ENCODE measurements at places on chromosomes 5 and 9.

DNA sequence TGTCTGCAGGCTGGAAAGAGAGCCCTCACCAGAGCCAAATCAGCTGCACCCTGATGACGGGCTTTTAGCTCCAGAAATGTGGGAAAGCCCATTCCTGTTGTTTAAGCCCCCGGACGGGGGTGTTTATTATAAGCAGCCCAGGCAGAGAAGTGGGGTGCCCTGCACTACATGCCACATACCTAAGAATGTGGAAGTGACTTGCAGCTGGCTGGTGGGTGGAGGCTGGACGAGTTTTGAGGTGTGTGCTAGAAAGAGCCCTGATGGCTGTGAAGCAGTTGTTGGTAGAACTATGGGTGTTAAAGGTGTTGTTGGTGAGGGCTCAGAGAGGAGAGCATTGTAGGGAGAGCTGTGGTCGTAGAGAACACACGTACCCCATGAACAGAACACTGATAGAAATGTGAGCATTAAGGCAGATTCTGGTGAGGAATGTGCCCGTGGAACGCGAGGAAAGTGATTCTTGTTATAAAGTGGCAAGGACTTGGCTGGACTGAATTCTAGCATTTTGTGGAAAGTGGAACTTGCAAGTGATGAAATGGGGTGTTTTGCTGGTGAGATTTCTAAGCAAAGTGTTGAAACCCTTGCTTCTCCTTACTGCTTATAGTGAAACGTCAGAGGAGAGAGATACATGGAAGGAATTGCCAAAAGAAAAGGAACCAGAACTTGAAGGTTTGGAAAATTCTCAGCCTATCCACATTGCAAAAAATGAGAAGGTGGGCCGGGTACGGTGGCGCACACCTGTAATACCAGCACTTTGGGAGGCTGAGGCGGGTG lies 38.9 kb downstream of the AHRR start:
- DNase-seq, result no peak

DNA sequence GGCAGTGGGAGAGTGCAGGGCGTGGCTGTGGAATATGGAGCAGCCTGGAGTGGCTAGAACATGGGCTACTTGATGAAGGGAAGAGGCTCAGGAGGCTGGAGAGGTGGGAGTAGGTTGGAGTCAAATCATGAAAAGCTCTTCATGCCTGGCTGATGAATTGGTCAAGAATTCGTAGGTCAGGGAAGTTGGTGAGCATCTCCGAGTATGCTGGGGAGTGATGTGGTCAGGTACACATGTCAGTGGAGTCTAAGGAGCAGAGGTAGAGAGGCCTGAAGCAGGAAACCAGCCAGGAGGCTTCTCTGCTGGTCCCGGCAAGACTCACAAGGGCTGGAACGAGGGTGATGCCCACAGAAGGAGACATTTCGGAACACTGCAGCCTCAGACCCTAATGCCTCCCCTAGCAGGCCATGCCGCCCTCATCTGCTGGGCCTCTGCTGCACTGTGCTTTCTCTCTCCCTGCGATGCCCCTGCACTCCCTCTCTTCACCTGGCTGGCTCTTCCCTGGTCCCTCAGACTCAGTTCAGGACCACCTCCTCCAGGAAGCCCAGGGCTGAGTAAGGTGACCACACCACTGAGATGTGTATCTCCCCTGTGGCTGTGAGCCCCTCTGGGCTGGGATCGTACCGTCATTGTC lies 33.6 kb downstream of the TMOD1 start:
- no peak for DNase-seq

DNA sequence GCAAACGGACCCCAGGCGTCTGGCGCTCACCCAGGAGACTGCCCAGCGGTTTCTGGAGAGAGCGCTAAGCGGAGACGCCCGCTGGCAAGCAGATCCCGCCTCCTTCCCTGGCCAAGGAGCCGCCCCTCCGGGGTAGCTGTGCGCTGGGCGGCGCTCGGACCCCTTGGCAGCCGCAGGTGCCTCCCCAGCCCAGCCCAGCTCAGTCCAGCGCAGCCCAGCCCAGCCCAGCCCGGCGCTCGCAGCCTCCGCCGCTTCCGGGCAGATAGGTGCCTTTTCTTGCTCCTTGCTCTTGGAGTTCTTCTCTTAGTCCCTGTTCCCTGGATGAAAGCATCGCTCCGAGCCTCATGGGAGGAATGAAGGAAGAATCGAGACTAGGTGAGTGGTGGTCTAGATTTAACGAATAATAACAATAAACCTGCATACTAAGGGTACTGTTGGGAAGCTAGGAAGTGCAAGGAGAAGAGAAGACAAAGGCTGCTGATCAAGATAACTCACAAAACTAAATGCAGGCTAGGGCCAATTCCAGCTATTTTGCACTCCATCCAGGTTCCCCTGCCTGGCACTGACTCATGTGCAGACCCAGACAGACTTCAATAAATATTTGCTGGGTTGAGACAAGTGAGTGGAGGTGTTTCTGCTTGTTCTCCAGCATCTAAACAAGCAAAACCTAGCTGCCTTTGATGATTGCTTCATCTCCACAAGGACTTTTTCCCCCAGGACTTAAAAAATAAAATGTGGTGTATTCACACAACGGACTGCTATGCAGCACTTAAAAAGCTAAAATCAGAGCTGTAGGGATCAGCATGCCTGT lies at the start of gene STK32A:
STK32A (plus strand) TSS at position 202 of the 811 bp plus-strand sequence. CDS start 4,609 bp downstream, outside the sequence.
- DNase-seq, result no peak

- DNase-seq, result no peak
Measured at GRCh38 chr9:82903503-82903902, 159.4 kb downstream of the RASEF start.

DNA sequence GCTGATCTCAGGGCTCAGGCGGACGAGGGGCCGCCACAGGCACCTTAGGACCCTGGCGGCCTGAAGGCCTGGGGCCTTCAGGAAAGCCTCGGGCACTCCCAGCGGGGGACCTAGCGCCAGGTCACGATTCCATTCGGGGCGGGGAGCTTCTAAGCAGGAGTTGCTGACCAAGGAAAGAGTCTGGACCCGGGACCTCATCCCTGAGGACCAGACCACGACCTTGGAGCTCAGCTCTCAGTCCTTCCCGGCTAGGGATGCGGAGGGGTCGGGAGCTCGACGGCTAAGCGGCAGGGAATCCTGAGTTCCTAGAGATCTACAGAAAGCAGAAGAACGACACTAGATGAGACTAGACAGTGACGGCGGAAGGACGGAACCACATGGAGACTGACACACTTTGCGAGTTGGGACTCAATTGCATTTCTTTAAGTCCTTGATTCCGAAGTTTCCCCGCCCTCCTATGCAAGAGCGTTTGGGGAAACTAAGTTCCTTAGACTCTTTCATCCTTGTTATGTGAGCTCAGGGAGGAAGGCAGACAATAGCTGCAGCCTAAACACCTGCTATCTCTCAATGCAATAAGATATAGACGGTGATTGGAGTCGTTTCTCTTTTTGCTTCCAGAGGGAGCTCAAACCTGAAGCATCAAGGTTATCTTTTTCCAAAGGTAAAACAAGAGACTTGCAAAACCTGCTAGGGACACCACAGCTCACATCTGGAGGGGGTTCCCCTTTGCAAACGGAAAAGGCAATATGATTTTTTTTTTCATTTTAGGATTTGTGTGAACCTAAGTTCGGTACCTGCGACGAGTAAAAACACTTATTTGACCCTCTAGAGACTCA lies 9.7 kb downstream of the NR2F1-AS1 start:
- no peak for DNase-seq

DNA sequence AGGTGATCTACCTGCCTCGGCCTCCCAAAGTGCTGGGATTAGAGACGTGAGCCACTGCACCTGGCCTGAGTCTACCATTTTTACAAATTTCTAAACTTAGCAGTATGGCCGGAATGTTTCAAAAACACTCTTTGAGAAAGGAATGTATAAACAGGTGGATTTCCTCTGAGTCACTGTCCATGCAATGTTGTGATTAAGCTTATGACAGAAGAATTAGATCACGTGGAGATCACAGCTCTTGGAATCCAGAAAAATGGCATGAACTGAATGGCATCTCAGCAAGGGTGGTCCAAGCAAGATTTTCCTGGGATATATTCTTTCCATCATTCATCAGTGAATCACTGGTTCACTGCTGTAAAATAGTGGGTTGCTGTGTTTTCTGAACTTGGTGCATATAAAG lies 865.0 kb downstream of the PTPRD start:
- DNase-seq, result no peak

DNA sequence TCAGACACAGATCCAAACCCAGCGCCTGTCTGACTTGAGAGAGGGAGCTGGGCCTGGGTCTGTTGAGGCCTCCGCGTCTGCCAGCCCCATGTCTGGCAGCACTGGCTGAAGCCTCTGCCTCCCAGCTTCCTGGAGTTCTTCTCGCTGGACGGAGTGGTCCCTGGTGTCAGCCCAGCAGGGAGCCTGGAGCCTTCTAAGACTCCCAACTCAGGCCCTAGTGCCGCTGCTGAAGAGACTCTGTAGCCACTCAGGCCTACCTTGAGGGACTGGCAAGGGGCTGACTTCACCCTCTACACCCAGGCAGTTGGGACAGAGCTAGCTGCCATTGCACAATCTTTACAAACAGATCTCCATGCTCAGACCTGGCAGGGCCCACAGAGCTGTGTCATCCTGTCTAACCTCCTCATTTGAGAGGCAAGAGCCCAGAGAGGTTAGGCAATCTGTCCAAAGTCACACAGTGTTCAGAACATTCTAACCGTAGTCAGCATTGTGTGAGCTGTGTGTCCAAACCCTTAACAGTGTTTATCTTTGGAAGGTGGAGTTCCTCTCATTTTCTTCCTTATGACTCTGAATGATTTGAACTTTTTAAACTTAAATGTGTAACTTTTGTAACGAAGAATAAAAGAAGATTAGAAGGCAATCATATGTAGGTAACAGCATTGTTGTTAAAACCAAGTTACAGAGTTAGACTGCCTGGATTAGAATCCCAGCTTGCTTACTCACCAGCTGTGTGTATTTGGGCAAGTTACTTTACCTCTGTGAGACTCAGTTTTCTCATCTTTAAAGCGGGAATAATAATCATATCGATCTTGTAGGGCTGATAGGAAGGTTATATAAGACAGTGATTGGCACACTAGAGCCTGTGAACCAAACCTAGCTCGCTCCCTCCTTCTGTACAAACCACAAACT lies 4.6 kb upstream of the DUSP1 start:
- peak; percentile 92 for DNase-seq

DNA sequence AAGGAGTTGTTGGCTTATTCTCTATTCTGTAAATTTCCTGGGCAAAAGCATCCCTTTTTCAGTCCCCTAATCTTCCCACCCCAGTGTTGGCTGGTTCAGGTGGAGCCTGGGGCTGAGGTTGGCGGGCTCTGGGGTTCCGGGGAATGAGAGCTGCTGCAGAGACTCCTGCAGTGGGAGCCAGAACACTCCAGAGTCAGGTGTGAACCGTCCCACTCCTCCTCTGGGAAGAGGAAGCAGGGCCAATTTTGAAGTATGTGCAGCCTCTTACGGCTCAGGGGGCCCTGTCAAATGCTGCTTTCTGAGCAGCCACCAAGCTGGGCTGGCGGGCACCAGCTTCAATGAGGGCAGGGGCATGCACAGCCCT lies 42.8 kb downstream of the JADE2 start:
- no peak for DNase-seq

- no peak for DNase-seq
Measured at GRCh38 chr9:113648586-113648985, 185.1 kb downstream of the RGS3 start.

GRCh38 chr9:133995012-133995896 lies 3.1 kb upstream of the VAV2 start:
- DNase-seq, result no peak

DNA sequence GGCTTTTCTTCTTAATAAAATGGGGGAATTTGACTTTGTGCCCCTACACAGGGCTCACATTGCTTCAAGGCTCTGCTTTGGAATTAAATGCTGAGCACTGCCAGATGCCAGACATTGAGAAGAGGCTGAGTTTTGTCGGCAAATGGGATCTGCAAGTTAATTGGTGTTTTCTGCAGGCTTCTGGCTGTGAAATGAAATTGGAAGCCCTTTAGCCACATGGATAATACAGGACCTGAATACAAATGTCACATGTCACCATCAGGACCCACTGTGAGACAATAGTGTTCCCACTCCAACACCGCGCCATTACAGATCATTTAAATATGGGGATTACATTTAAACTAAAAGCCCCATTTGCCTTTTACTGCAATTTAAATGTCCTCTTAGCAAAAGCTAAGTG lies 164.4 kb downstream of the ZSWIM6 start:
- no peak for DNase-seq

GRCh38 chr5:76294573-76294972 lies 108.5 kb upstream of the IQGAP2 start:
- no peak for DNase-seq

- peak; percentile 91 for DNase-seq
Measured at GRCh38 chr5:137146402-137146890, 352.7 kb downstream of the SPOCK1 start.

GRCh38 chr9:91951944-91952520 lies 2.0 kb upstream of the ROR2 start:
- peak; percentile 56 for DNase-seq
